NCI-H2107 (cell line): ENCODE measurements at places on chromosomes 12 and 14.

DNA sequence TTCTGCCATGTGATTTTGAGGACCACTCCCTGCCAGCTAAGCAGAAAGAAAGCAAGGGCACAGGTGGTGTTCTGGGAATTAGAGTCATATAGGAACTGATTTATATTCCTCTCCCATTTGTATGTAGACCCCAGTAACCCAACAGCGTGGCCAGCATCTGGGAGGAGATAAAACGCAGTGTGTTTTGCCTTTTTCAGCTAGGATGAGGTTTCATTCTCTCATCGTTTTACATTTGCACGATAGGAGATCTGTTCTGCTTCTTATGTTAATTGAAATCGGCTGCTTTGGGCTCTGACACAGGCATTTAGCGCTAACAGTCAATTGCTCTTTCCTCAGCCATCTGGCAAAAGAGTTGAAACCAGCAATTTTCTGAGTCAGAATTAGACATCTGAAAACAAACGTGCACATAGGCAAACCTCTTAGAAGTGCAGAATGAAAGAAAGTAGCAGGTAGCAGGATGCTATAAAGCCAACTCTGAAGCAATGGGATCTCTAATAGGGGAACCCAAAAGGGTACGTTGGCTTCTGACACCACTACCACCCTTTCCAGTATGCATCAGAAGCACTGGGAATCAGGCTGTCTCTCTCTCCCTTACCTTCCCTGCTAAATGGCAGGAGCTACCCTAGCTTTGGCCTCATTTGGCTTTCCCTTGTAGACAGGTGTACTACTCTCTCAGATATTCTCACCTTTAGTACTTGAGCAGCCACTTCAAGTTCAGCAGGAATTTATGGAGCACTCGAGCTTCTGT, 219.1 kb downstream of the PHLDA1 start:
- DNase-seq, result no peak

- DNase-seq, result no peak
Measured at GRCh38 chr14:20970647-20970982, 15.3 kb downstream of the RNASE2 start.

- no peak for DNase-seq
Measured at GRCh38 chr14:54928216-54928615, 25.6 kb upstream of the GCH1 start.

DNA sequence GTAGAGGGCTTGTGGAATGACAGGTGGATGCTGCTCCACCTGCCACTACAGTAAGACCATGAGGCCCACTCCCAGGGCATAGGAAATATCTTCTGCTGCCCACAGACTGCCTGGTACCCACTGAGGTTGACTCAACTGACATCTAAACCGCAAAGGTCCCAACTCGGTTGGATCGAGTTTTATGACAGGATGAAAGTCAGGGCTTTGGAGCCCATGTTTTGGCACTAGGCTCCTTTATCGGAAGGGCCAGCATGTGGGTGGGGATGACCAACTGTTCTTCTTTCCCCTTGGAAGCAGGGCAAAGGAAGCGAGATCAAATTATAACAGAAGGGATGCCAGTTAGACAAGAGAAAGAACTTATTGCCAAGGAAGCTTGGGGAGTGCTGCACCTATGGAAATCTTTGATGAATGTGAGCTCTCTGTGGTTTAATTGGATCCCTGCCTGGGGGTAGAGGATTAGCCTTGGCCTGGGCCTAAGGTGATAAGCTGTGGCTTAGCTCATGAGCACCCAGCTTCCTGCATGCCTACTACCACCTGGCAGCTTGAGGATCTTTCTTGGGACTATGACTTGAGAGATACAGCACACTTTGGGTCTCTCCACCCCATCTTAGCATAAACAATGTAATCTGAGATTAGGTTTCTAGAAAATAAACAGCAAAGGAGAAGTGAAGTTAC, 121.8 kb downstream of the KCNA5 start:
- no peak for DNase-seq

DNA sequence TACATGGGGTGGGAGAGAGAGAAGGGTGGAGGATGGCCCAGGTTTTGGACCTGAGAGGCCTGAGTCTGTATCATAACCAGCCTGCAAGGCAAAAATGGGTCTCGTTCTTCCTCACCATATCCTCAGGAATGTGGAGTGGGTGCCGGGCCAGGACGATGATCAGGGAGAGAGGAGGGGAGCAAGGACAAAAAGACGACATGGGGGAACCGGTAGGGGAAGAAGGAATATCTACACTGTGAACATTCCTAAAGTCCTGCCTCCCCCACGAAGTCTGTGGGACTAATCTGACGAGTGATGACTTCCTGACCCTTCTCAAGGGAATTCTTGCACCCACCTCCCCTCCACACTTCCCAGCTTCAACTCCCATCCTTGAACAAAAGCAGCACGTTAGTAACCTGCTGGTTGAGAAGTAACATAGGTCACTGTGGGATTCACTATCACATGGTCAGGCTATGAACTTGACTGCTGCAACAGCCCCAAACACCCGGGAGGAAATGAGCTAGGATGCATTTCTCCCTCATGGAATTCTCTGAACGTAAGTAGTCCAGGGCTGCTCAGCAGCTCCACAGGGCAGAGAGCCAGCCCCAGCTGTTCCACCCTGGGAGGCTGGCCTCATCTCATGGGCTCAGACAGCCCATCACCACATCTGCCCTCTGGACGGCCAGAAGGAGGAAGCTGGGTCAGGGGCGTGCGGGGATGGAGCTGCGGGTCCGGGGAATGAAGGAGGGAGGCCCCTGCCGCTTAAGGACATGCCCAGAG, 36.8 kb upstream of the VWF start:
- no peak for DNase-seq

DNA sequence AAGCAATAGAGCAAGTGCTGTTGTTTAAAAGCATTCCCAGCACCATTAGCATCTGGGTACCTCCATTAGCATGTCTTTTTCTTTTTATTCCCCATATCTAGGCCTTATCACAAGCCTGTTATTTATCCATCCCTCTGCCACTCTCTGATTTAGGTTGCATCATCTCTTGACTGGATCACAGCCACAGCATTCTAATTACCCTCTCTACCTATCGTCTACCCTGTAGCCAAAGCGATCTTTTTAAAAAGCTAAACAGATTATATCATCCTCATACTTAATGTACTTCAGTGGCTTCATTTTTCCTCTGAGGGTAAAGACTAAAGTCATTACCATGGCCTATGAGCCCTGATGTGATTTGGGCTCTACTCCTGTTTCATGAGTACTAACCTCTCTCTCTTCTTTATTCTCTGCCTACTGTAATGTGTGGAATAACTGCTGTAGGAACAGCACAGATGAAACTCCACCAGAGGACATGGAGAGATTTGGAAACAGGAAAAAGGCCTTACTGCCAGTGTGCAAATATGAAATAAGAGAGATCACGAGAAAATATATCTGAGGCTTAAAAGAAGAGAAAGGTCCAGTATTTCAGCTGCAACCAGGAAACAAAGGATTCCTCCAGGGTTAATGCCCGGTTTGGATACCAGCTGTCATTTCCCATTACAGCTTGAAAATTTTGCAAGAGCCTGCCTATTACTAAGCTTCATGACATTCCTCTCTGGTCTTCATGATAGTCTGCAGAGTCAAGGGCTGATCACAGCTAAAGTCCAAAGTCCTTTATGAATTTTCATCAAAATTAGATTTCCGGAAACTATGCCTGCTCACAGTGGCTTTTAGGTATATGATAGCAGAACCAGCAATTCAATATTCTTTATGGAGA, 422.5 kb upstream of the PDE3A start:
- no peak for DNase-seq

- no peak for DNase-seq
Measured at GRCh38 chr14:99075061-99075460, 196.9 kb downstream of the BCL11B start.

GRCh38 chr12:28036940-28037339, 64.4 kb upstream of the PTHLH start:
- no peak for DNase-seq

- no peak for DNase-seq
Measured at GRCh38 chr14:101480747-101481530, 80.4 kb upstream of the DIO3 start.

DNA sequence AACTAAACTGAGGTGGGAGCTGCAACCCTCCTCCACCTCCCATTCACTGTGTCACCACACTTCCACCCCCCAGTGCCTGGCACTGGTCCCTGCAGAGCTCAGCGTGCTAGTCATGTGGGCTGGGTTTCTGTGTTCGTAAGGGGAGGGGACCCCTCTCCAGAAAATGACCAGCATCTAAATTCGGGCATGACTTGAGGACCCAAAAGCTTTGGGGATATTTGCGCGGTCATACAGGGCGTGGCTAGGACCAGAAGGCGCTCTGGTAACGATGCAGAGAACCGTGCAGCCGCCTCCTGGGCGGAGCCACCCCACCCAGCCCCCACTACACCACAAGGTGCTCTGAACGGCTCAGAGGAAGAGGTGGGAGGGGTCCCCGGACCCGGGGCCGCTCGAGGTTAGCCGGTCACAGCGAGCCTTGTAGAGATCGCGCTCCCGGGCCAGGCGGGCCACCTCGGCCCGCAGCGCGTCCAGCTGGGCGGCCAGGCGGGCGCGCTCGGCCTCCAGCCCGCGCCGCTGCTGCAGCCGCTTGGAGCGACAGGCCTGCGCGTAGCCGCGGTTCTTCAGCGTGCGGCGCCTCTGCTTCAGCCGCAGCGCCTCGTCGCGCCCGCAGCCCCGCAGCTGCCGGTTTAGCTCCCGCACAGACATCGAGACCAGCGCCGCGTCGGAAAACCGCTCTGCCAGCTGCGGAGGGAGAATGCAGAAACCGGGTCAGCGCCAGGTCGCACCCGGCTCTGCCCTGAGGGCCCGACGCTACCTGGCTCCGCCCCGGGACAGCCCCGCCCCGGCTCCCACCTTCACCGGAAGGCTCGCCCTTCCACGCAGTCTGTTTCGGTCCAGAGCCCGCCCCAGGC, 9.8 kb downstream of the CPNE6 start:
- DNase-seq, result no peak

DNA sequence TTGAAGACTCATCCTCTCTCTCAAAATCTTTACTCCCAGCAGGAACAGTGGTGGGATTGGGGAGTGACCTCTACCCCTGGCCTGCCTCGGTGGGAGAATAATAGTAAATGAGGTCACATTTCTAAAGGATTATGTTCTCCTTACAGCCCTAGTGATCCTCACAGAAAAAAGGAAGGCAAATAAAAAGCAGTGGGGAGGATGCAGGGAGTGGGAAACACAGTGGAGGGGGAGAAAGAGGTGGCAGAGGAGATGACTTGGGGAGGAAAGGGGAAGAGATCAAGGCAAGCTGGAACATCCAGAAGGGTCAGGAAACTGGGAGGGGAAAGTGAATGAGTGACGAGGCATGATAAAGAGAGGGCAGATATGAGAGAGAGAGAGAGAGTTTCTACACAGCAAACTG, 8.3 kb upstream of the SYNDIG1L start:
- DNase-seq, result no peak

DNA sequence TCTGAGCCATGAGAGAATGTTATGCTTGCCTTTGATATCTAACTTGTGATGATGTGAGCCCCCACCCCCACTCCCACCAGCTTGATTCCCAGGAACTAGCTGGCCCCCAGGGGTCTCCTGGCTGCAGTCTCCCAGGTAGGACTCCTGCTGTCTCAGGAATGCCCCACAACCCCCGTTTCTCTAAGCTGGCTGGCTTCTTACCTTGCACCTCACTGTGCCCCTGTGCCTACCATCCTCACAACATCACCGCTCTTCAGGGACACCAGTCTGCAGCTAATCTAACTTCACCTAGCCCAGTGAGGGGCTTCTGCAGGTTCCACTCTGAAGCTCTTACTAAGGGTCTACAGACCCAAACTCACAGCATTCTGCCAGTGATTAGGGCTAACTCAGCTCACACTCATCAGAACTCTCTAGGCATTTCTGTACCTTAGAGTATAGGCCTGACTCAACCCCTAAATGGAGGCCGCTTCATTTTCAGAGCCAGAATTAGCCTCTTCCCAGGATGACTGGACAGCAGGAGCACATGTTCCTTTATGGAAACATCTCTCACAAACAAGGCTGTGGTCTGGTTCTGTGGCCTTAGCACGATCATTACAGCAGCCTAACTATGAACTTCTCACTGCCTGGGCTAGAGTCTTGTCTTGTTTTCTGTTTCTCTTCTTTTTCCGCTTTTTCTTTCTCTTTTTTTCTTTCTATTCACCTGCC, 72.8 kb upstream of the IFNG-AS1 start:
- no peak for DNase-seq

DNA sequence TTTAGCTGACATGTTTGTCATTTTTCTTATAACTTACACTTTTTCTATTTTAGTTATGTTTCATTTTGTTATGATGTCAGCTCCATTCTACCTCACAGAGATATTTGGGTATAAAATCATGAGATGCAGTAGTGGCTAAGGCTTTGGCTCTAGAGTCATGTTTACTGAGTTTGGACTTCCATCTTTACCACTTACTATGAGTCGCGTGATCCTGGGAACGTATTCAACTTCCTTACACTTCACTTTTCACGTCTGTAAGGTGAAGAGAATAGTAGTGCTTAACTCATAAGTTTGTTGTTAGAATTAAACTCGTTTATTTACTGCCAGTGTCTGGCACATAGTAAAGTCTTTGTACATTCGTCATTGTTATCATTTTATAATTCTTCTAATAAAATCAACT, 126.3 kb downstream of the ERC1 start:
- DNase-seq, result no peak

- no peak for DNase-seq
Measured at GRCh38 chr14:68249661-68250451, 430.3 kb downstream of the RAD51B start.

GRCh38 chr14:68551045-68551683, 241.7 kb downstream of the ZFP36L1 start:
- no peak for DNase-seq

- DNase-seq, result no peak
Measured at GRCh38 chr12:38934686-38935085, 29.3 kb upstream of the CPNE8 start.

- no peak for DNase-seq
Measured at GRCh38 chr12:121223292-121224285, 13.7 kb downstream of the P2RX4 start.

- no peak for DNase-seq
Measured at GRCh38 chr14:96233661-96234060, 22.3 kb upstream of the BDKRB1 start.

- no peak for DNase-seq
Measured at GRCh38 chr14:94679106-94679810, 67.1 kb downstream of the SERPINA3 start.

DNA sequence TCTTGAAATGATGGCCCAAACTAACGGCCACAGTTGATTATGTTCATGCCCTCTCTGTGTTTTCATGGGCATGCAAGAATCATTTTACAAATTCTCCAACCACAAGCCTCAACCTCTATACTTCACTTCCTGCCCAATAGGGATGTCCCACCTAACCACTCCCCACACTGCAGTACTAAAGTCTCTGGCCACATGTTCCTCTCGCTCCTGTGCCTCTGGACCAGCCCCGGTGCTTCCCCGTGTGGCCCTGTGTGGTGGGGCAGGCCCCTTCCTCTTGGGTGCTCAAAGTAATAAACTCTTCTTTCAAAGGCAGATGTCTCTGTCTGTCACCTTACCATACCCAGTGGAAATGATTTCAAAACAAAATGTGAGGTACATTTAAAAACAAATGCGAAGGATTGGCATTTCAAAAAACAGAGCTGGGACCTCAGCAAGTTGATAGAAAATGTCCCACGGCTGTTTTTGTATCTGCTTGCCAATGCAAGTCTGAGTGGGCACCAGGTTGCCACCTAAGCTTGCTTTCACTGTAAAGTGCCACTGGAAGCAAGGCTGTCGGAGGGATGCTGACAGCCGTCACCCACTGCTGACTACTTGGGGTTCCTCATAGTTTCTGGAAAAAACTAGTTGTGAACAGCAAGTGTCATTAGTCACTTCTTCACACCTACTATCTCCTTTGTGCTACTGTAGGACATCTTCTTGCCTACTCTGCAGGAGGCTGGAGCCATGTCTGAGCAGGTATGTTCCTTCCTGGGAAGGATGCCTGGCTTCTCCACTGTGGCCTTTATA, 8.2 kb upstream of the SERPINA11 start:
- no peak for DNase-seq
